ENCODE measurements at places on chromosomes 5 and 9.

DNA sequence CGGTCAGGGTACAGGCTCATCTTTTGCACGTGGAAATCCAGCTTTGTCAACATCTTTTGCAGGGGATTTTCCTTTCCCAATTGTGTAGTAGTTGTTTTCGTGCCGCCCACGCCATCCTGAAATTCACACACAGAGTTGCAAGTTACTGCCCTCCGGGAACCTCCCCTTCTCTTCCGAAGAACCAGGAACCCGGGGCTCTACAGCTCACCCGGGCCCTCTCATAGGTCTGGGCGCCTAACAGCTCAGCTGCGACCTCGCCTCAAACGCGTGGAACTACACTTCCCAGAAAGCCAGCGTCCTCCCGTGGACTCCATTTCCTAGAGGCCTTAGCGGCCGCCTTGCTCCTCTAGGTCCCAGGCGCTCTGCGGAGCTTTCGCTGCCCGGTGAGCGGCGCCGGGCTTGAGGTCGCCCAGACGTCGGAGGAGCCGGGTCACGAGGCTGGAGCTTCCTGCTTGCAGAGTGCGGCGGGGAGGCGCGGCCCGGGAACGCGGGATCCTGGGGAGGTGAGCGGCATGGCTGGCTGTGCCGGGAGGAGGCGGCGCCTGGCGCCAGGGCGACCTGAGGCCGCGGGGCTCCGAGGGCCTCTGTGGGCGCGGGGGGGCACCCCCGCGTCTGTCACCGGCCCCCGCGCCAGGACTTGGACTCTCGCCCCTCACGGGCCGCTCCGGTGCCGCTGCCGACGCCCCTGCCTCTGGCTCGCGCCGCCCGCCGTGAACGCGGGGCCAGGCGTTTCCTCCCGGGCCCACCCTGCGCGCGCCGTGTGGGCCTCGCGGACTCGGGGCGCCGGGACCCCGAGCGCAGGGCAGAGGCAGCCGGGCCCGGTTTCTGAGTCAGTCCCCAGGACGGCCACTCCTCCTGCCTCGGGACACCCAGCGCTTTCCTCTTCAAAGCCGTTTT is at the start of gene ZNF354B:
ZNF354B (plus strand) TSS at position 329 of the 897 bp plus-strand sequence. CDS start 1,095 bp downstream, outside the sequence.
- peak; percentile 87 for DNase-seq

DNA sequence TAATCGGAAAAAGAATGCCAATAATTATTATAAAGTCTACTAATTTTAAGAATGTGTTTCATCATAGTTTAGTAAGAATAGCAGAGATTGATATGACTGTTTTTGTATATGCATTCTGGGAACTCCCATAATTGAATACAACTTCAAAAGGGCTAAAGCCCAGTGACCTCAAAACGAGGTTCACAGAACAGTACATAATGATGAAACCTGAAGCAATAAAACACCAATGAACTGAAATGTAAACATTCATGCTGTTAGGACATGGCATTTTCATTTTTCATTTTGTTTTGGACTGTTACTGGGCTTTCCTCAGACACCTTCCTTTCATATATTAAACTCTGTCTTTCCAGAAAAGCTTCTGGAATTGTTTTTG is 684 bp upstream of the JMY start:
- DNase-seq = no peak

GRCh38 chr9:98995059-98995671 is 51.5 kb downstream of the COL15A1 start:
- DNase-seq = no peak

GRCh38 chr5:137486707-137487106 is 12.4 kb downstream of the SPOCK1 start:
- DNase-seq = no peak

DNA sequence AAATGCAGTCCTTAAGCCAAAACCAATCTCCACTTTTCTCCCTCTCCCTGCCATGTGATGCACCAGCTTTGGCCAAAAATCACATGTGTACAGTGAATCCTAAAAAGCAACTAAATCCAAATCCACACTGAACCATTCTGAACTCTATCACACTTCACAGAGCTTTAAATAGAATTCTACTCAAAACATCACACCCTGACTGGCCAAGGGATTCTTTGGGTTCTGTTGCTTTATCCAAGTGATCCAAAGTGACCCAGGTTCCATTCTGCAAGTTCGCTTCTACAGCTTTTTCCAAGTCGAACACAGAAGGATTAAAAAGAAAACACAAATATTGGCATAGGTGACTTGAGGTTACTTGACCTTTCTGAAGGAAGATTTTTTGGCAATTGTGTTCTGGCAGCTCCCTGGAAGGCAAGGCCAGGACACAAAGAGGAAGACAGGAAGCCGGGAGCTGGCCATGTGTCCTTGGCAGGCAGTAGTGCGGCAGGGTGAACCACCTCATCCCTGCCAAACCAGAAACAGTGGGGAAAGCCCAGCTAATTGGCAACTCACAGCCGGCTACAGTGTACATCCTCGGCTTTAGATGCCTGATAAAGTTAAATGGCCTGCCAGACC is 115.0 kb downstream of the NFIB start:
- peak; percentile 16 for DNase-seq

DNA sequence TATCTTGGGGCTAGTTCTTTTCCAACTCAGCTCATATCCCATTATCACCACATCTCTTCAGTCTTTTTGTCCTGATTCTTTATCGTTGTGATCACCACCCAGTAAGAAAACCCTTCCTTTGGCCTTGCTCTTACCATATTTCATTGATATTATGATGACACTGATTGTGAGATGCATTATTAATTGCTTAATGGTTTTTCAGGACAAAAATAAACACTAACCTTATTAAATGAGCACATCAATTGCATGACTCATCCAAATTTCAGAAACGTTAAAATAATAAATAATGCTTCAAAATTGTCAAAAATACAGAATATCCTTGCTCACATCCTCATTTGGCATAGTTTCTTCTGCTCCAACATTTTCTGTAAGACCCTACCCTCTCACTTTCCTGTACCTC is 270.7 kb downstream of the PDE4D start:
- no peak for DNase-seq

GRCh38 chr5:97022898-97023297 is 87.0 kb downstream of the LNPEP start:
- no peak for DNase-seq

- no peak for DNase-seq
These were observed 445.6 kb downstream of the MAT2B start for GRCh38 chr5:163951069-163951468.

GRCh38 chr9:70830618-70831017 is 290.8 kb downstream of the TRPM3 start:
- no peak for DNase-seq

DNA sequence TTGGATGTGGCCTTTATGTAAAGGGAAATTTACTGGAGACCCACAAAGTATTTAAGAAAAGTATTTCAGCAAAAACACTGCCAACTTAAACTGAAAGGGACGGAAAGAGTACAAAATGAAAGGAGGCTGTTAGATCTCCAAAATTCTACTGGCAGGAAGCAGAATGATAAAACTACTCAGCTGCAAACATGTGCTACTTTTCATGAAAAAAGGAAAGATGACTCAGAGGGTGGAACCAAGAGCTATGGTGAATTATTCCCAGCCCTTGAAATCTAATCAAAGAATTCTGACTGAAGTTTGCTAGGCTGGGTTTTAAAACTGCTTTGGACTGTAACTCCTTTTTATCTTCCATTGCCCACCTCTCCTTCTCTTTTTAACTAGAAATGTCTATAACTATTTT is 58.6 kb upstream of the ZBED3 start:
- DNase-seq = no peak

GRCh38 chr5:36300927-36301540 is 668 bp downstream of the RANBP3L start:
- no peak for DNase-seq

GRCh38 chr5:68381909-68382308 is 166.4 kb downstream of the PIK3R1 start:
- DNase-seq = no peak

Data from DMS 273 treated with DMSO at 0.1 percent for 48 hours (cell line).